ENCODE measurements at places on chromosomes 1 and 21. TPM values are rescaled to one million over a fixed set of nuclear protein-coding genes. Genes with fewer than 3 reads are reported as not detected.

The SIKE1 gene
- 54.2 TPM for total RNA-seq

The KLHDC9 gene
- 1.9 TPM for total RNA-seq

The NPHS2 gene
- total RNA-seq, result not detected

The SHISA4 gene
- 10.9 TPM for total RNA-seq

The CLCA4 gene
- 0.96 TPM for total RNA-seq

The AGMAT gene
- total RNA-seq, result 1.9 TPM

The CELA3B gene
- total RNA-seq, result not detected

The COL6A1 gene
- total RNA-seq, result 79.8 TPM

The KCTD3 gene
- 30.7 TPM for total RNA-seq

The MYOG gene
- not detected for total RNA-seq

The CDCA8 gene
- 1.4 TPM for total RNA-seq

The GJA9 gene
- total RNA-seq, result 0.24 TPM

The DNAI4 gene
- 7.2 TPM for total RNA-seq

The LRRC3 gene
- 0.43 TPM for total RNA-seq

The LIPI gene
- not detected for total RNA-seq

The RPE65 gene
- not detected for total RNA-seq

The CR1L gene
- not detected for total RNA-seq

The SLC6A17 gene
- total RNA-seq, result not detected

The CCDC17 gene
- total RNA-seq, result 0.64 TPM

The ADCY10 gene
- total RNA-seq, result not detected

The GNG4 gene
- not detected for total RNA-seq

Measured in tracheal epithelial cell (primary cell).